ENCODE measurements at places on chromosomes 2 and 18.
A peak's percentile ranks its signal among the peaks of the same experiment; 100 is the strongest.

GRCh38 chr2:72933646-72934151, 16.4 kb downstream of the EMX1 start:
- DNase-seq: no peak

- no peak for DNase-seq
Measured at GRCh38 chr18:13494871-13495445, 231.4 kb downstream of the FAM210A start.

- no peak for DNase-seq
Measured at GRCh38 chr2:127047716-127048617, 59.0 kb downstream of the BIN1 start.

GRCh38 chr2:168089200-168089599, 158.2 kb downstream of the STK39 start:
- DNase-seq: peak; percentile 15

GRCh38 chr2:101704816-101705578, 7.5 kb downstream of the MAP4K4 start:
- no peak for DNase-seq

DNA sequence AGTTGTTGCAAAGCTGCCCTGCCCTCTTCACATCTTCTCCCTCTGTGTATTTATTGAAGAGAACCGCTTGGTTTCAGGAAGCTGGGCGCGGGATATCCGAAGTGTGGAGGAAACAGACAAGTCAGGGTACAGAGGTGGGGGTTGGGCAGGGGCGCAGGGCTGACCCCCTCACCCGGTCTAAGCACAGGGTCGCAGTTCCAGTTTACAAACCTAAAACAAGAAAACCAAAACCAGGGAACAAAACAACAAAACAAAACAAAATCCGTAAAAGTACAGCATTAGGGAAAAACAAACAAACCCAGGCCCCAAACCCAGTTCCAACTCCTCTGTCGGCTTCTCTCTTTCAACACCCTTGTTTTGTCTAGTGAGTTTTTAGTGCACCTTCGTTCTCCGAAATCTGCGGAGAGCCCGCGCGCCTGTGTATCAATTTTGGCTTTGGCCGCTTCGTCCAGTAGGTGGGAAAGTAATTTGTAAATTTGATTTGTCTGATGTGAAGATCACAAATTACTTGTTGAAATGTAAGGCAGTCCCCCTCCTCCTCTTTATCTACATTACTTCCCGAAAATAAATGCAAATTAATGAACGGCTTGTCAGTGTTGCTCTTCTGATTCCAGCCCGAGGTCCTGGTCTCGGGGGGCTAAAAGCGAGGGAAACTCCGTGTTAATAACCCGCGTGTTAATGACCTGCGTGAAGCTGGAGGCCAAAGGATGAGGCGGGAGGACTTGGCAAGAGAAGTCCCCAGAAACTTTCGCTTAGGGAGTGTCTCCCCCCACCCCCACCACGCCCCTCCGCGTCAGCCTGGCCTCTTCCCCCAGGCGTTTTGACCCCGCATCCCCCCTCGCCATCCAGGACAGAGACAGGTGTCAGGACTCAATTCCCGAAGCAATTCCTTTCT, 6.9 kb downstream of the OTX1 start:
- no peak for DNase-seq

GRCh38 chr2:88826399-88826798, 134.9 kb downstream of the RPIA start:
- DNase-seq: no peak

GRCh38 chr18:5747678-5748077, 147.6 kb downstream of the TMEM200C start:
- no peak for DNase-seq

DNA sequence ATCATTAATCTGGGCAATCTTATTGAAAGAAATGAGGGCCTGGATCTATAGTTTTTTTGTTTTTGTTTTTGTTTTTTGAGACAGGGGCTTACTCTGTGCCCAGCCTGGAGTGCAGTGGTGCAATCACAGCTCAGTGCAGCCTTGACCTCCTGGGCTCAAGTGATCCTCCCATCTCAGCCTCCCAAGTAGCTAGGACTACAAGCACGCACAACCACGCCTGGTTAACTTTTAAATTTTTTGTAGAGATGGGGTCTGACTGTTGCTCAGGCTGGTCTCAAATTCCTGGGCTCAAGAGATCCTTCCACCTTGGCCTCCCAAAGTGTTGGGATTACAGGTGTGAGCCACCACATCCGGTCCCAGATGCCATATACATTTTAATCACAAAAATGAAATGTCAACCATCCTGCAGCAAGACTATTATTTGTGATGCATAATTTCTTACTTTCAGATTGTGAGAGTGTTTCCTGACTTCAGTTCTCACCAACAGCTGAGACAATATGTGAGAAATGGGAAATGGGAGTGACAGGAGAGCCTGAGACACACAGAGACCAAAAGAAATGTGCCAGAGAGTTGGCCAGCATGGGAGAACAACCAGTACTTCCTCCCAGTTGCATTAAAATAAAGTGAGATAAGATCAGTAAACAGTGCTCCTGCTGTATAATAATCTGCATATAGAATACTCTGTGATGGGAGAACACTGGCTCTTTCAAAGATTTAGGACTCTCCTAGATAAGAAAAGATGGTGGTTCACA, 87.6 kb downstream of the METTL8 start:
- no peak for DNase-seq

- no peak for DNase-seq
Measured at GRCh38 chr2:17821535-17822444, 5.5 kb downstream of the MSGN1 start.

DNA sequence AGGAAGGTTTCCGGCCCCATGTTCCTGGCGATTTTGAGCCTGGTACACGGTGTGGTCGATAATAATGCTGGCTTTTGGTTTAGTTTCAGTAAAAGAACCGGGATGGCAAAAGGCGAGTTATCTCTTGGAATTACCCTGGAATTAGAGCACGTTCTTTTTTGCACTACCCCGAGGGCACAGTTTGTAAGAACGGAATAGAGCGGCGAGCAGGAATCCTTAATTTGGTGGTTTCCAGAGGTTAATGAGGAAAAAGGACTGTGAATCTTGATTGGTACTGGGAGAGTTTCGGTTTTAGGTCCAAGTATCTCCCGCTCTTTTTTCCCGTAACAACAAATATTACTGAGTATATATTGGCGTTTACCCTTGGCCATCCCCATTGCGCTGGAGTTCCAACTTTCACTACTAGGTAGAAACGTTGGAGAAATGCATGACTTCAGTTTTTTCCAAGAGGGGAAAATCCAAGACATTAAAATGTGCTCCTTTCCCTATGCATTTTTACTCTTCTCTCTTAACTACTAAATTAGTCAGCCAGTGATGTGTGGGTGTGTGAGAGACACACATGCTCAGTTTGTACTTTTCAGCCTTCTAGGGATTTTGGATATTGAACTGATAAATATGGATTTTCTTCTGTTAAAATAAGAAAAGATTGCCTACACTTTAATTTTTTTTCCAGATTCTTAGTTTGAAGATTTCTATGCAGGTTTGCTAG, 160.8 kb downstream of the AGPS start:
- DNase-seq: no peak

- no peak for DNase-seq
Measured at GRCh38 chr18:24378598-24378997, 19.0 kb downstream of the OSBPL1A start.

DNA sequence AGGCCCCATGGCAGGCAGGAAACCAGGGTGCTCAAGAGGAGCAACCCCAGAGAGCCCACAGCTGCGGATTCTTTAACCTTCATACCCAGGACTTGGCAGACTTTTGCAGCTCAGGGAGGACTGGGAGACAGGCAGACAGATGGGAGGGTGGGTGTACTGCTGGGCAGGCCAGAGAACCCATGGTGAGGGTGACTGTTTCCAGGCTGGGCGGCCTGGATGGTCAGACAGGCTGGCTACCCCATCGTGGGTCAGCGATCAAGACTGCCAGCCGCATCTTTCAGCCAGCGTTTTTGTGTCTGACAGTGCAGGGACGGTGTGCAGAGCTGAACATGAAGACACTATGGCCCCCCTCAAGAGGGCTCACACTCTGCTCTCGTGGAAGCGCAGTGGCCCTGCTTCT, 82.2 kb downstream of the MARCO start:
- DNase-seq: no peak

GRCh38 chr2:214904634-214905033, 95.2 kb upstream of the BARD1 start:
- no peak for DNase-seq

DNA sequence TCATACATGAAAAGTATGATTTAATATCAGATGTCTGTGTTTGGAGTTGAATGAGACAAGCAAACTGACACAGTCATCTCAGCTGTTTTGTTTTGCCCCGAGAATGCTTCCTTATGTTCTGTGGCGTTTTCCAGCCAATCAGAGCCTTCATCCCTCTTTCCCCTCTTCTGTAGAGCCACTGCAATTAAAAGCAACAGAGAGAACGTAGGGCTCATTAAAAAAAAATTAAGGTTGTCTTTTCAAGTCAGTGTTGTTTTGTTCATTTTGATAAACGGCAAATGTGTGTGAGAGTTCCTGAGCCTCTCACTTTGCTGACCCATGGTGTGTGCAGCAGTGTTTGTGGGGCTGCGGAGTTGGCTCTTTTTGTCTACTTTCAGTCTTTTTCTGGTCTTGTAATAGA, 216.0 kb downstream of the FHOD3 start:
- no peak for DNase-seq

DNA sequence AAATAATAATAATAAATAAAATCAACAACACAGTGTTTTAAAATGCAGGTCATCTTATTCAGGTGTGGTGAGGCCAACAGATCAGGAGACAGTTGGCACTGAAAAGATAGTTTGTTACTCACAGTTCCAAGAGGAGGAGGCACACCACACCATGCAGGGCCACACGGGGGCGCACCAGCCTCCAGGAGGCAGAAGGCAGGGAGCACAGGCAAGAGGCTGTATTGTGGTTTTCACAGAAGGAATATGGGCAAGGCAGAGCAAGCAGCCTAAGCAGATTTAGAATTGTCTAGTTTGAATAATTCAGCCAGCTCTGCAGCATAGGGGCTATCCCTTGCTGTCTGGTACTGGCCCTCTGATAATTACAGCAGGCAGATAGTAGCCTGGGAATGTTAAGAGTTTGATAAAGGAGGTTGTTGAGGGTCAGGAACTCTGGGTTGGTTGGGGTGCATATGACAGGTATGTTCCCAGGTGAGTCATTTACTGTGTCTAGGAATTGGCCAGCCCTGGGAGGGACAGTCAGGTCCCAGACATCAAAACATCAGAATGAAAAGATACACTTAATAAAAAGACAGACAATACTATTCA, 31.3 kb downstream of the KIAA2012 start:
- peak; percentile 63 for DNase-seq

DNA sequence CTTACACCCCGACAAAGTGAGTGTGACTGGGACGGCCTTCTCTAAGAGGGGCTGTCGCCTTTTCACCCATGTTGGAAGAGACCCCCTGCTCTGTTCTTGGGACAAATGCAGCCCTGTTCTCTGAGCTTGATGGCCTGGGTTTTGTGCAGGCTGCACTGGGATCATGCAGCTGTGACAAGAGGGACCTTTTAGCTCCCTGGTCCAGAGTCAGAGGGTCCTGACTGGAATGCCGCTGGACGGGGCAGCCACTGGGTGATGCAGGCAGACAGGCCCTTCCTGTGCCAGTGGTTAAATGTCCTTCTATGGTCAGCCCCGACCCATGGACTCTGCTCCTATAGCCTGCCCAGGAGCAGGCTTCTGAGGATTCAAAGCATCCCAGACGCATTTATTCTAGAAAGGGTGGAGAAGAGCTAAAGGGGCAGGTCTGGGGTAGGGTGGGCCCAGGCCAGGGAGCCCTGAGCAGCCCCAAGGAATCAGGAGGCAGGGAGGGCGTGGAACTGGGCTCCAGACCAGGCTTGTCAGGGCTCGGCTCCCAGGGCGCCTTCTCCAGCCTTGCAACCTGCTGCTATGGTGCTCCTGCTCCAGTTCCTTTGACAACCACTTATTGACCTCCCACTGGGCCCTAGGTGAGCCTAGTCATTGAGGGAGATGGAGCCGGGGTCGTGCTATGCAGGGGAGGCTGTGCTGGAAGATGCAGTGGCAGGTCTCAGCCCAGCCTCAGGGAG, 277.9 kb upstream of the HS6ST1 start:
- no peak for DNase-seq

- no peak for DNase-seq
Measured at GRCh38 chr2:170862286-170862902, 45.7 kb downstream of the GAD1 start.

- no peak for DNase-seq
Measured at GRCh38 chr18:56115071-56116015, 523.0 kb downstream of the TXNL1 start.

GRCh38 chr18:72866442-72866900, 1.3 kb downstream of the NETO1 start:
- no peak for DNase-seq
